H7 (cell line): ENCODE measurements at places on chromosomes 2 and 18.

GRCh38 chr2:80246534-80246933, 58.0 kb downstream of the LRRTM1 start:
- DNase-seq = no peak

DNA sequence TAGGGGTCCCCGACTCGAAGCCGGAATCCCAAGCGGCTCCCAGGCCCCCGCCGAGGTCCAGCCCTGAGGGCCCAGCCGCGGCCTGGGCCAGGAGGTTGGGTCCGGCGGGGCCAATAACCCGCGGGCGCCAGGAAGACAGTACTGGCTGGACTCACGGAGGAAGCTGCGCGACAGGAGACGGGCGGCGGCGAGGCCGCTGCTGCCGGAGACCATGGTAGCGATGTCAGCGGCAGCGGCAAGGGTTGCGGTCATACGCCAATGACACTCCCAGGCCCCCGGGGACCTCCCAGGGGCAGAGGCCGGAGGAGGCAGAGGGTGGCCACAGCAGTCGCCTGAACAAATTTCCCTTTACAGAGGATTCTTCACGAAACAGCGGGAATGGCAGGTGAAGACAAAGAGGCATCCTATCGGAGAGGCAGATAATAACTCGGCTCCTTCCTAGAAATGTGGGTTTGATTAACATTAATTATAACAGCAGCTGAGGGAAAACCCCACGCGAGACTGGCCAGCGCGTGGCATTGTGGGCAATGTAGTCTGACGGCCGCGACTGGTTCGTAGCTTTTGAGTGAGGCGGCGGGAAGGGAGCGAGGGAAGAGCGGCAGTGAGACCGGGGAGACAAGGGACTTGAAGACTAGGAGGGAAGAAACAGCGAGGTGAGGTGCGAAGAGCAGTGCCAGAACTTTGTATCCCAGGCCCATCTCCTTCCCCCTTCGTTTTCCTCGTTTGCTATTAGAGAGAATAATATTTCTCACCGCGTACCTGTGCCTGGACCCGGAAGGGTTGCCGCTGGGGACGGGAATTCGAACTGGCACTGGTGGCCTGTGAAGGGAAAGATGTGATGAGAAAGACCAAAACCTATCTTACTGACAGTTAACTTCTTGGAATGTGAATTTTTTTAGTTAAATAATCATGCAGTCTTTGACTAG, at the start of gene SUCLG1:
TSS of gene SUCLG1 (minus strand) at position 263 of the 926 bp plus-strand sequence. CDS start at position 252, 11 bp downstream.
- DNase-seq = peak; percentile 88

- peak; percentile 77 for DNase-seq
Measured at GRCh38 chr18:12278215-12278671, 24.1 kb downstream of the CIDEA start.

GRCh38 chr2:9781252-9781651, 62.0 kb upstream of the TAF1B start:
- no peak for DNase-seq

DNA sequence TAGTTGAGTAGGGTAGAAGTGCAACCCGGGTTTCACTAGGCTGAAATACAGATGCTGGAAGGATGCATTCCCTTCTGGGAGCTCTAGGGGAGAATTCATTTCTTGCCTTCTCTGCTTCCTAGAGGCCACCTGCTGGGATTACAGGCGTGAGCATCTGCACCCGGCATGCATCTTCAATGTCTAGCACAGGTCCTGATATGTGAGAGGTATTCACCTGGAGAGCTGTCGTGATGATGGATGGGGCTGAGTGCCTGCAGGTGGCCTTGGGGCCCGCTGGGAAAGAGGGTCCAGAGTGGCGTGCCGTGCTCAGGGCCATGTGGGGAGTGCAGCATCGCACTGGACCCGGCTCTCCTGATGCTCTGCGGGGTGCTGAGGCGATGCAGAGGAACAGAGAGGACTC, 6.6 kb upstream of the NTSR2 start:
- no peak for DNase-seq

DNA sequence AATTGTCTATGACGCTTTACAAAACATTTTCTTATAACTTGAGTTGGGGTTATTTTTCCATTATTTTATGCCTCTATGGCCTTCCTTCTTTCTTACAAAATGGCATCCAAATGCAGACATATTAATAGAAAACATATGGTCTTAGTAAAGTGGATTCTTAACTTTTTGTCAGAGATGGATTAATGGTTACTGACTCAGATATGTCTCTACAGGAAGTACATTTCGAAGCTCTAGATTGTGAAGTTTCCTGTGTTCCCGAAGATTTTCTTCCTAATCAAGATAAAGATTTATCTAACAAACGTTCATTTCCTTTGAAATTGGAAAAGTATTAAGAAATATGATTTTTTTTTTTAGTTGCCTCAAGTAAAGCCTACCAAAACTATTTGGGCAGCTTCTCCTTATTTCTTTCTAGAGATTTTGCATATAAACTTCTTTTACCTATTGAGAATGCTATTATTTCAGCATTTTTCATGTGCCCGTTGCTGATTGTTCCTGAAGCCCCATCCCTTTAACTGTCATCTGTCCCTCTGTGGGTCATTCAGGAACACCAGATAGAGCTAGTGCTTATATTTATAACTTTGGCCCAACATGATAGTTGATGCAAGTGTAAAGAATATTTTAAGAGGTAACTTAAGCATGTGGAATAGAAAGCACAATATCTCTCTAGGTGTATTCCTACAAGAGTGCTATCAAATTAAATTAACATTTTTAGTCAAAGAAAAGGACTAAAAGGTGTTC, 498.0 kb downstream of the CCDC85A start:
- DNase-seq = no peak

DNA sequence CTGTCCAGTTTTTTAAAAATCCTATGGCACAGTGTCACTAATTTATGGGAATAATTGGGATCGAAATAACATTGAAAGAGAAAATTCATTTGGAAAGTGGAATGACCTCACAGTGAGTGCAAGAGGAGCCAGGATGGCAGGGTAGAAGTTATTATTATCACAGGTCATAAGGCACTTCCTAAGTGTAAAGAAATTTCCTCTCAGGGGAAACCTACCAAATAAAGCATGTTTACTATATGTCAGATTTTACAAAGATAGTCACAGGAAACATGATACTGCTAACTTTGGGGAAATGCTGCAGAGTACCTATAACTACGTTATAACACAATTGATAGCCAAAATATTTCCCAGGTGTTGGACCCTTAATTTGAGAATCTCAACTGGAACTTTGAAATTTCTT, 226.3 kb upstream of the SMAD7 start:
- DNase-seq = no peak
